Lung (tissue), 17 donors: ENCODE measurements at places on chromosomes 12 and 14. TPM values are rescaled to one million over a fixed set of nuclear protein-coding genes. Genes with fewer than 3 reads are reported as not detected.

MAP1LC3B2 gene
- not detected for total RNA-seq

ADCY4 gene
- total RNA-seq, result 36.3 TPM

MANSC4 gene
- total RNA-seq, result not detected

TRHDE gene
- 7.5 TPM for total RNA-seq

GRCh38 chr12:52045794-52046199 lies 5.4 kb upstream of the NR4A1 start:
- H3K4me1 ChIP-seq, result peaks cover 16% of the 10 kb centered on the region
- H3K4me3 ChIP-seq, result no peak overlapping the region
- no peak for DNase-seq

GRCh38 chr14:64549016-64549415 lies 745 bp upstream of the PPP1R36 start:
- no peak overlapping the region for H3K27ac ChIP-seq
- H3K4me3 ChIP-seq, result no peak overlapping the region
- no peak for DNase-seq

GRCh38 chr14:101001311-101002069 lies 98.0 kb upstream of the RTL1 start:
- no peak overlapping the region for H3K4me3 ChIP-seq
- peaks cover 2% of the 10 kb centered on the region for H3K4me1 ChIP-seq
- no peaks in the 10 kb centered on the region for H3K27me3 ChIP-seq
